ENCODE measurements at places on chromosomes 3 and 15.

GRCh38 chr3:53354945-53355498 is 7.7 kb upstream of the DCP1A start:
- DNase-seq = no peak

DNA sequence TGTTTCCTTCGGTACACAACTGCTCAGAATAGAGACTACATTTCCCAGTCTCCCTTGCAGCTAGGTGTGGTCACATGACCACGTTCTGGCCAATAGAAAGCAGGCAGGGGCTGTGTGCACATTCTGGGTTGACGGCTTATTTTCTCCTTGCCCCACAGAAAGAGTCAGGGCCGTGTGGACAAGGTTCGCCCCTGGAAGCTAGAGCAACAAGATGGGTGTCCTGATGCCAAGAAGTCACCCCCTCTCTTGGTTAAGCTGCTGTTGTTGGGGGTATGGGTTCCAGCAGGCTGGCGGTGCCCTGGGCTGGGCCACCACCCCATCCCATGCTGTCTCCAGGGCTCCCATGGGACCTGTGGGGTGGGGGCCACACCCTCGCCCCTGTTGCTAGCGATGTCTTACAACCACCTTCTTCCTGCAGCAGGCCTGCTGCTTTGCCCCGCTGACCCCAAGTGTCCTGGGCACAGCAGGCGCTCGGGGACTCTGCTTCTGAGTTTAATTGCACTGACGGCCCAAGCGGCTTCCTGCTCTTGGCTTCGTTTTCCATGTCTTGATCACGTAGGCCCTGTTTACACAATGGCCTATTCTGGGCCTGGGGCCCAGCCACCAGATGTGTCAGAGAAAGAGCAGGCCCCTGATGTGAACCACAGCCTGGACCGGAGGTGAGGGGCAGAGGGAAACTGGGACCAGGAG is 24.9 kb downstream of the ABTB1 start:
- no peak for DNase-seq

DNA sequence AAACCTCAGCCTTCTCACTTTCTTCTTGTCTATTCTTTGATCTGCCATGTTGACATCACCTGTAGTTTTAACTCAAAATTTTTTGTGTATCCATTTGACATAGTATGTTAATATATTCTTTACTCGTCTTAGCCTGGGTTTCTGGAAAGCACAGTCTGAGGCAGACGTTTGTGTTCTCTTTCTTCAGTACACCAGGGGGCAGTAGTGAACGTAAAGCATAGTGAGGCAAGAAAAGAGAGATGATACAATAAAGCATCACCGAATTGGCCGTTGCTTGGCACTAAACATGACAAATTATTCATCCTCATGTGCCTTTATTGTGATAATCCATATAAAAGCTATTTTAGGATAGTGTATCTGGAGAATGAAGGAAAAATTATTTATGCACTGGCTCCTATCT is 141.0 kb upstream of the MYRIP start:
- no peak for DNase-seq

- DNase-seq = no peak
Observed at GRCh38 chr15:90062973-90063769, 39.1 kb downstream of the IDH2 start.

DNA sequence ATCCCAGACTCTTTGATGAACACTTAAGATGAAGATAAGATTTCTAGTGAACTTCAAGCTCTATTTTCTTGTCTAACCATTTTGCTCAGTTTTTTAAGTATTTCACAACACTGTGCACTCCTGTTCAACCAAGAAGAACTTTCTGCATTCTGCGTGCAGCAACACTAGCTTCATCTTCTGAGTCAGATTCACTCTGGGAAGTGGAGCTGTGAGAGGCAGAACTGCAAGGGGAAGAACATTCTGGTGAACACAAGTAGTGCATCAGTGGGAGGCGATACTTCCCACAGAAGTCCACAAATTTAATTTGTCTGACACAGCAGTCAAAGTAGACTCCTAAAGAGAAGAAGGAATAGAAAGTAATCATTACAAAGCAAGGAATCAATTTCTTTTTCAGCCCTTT is 18.1 kb downstream of the LRRC58 start:
- DNase-seq = no peak
